ENCODE measurements at places on chromosomes 16 and 17. TPM values are rescaled to one million over a fixed set of nuclear protein-coding genes. Genes with fewer than 3 reads are reported as not detected.

Gene NR1D1
- 2.8 TPM for total RNA-seq

Gene RAB37
- total RNA-seq: not detected

Gene SDR42E2
- under 0.01 TPM for total RNA-seq

Gene CACNG1
- total RNA-seq: not detected

Gene MYH13
- total RNA-seq: not detected

Gene ATP2A1
- 0.44 TPM for total RNA-seq

Gene ZNF469
- 8.9 TPM for total RNA-seq

Gene TLCD3B
- total RNA-seq: 0.43 TPM

Gene TSNAXIP1
- 1.0 TPM for total RNA-seq

Gene STX8
- total RNA-seq: 44.4 TPM

Gene BRD7
- total RNA-seq: 38.3 TPM

Gene PRCD
- total RNA-seq: 4.3 TPM

Gene NPIPA3
- 0.29 TPM for total RNA-seq

Gene NPIPB6
- 1.5 TPM for total RNA-seq

Gene CPNE7
- 25.6 TPM for total RNA-seq

Gene KRTAP2-3
- total RNA-seq: 0.72 TPM

Gene CDT1
- total RNA-seq: 3.5 TPM

Gene TPSD1
- total RNA-seq: not detected

Gene SHBG
- 1.8 TPM for total RNA-seq

Gene PMFBP1
- total RNA-seq: 0.29 TPM

Gene PIK3R6
- total RNA-seq: not detected

Gene RETREG3
- 97.6 TPM for total RNA-seq

Gene TUBG2
- total RNA-seq: 14.9 TPM

Gene ARL16
- total RNA-seq: 20.1 TPM

Gene CRYBA1
- total RNA-seq: not detected

Gene EIF5A
- total RNA-seq: 1,060 TPM

Gene RASL10B
- total RNA-seq: 3.7 TPM

Gene ZNF821
- total RNA-seq: 3.6 TPM

Gene TPSG1
- not detected for total RNA-seq

Gene SULT1A1
- total RNA-seq: 13.3 TPM

Gene DBNDD1
- 0.72 TPM for total RNA-seq

Gene CDR2L
- 44.7 TPM for total RNA-seq

Gene GALR2
- total RNA-seq: 0.22 TPM

Gene TEKT1
- total RNA-seq: not detected

Gene HOXB4
- under 0.01 TPM for total RNA-seq

Gene ZNF319
- 6.3 TPM for total RNA-seq

Gene SLC12A3
- total RNA-seq: not detected

Gene RBL2
- 28.9 TPM for total RNA-seq

Gene CCDC78
- 1.1 TPM for total RNA-seq

Gene KRT31
- not detected for total RNA-seq

Gene SLC38A8
- not detected for total RNA-seq
